ENCODE measurements at places on chromosomes 2 and 18. TPM values are rescaled to one million over a fixed set of nuclear protein-coding genes. Genes with fewer than 3 reads are reported as not detected.

Gene PXDN
- not detected for total RNA-seq

Gene SOWAHC
- 1.5 TPM for total RNA-seq

Gene DPYSL5
- total RNA-seq = not detected

Gene TYMS
- not detected for total RNA-seq

Gene SULT1C3
- total RNA-seq = not detected

Gene PLA2R1
- not detected for total RNA-seq

DNA sequence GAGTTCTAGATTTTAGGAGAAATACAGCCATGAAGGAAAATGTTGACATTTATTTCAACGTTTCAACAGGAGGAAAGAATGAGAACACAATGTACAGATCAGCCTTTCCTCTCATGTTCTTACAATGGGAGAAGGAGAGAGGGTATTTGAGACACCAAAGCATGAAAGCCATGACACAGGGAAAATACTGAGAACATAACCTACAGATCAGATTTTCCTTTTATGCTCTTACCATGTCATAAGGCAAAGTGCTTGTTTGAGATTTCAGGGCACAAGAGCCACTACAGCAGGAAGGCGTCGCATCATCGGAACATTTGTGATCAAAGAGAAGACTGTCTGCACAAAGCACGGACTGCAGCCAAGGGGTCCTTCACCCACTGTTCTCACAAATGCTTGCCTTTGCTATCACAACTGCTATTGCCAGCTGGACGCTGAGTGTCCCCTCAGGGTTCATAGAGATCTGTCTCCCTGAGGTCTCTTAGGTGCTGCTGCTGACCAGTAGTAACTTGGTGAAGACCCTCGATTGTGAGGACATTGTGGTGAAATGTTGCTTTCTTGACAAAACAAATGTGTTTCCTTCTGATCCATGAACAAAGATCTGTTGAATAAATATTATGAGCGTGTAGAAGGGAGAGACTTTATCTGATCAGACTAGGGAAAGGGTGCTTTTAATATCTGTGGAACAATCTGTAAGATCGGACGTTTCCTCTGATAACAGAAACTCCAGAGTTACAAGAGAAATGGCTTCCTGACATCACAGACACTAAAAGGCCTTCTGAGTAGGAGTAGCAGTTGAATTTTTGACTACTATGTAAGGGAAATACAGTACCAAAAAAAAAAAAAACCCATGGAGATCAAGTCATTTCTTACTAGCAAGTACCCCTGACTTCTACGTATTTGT is 6.4 kb upstream of the IL1RL1 start:
- no peak overlapping the region for H3K27ac ChIP-seq
- no peak overlapping the region for H3K4me3 ChIP-seq
- no peaks in the 10 kb centered on the region for H3K27me3 ChIP-seq
- H3K36me3 ChIP-seq = no peaks in the 10 kb centered on the region

DNA sequence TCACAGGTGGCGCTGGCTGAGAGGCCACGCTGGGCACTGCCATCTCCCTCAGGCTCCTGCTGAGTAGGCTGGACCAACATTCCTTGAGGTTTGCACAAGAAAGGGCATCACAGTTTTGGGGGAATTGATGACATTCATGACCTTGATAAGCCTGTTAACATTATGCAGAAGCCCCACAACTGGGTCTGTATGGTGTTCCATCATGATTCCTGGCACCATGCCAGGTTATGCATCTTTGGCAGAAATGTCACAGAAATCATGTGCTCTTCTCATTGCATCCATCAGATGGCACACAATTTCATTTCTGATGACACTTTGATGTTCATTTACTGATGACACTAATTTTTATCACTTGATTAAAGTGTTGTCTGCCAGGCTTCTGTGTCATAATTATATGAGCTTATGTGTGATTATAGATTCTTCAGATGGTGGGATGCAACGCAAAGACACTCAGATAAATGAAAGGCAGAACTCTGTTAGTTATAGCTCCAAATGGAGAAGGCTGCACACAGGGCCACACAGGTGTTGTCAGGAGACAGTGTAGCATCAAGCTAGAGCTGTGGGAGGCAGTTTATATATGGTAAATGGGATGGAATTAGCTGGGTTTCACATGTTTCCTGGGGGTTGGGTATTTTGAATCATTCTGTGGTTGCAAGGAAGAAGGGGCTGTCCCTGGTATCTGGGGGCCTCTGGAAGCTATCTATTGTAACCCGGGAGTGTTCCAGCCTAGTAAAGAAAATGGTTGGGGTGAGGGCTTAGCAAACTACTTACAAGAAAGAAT is 191.3 kb downstream of the SLC39A10 start:
- no peak overlapping the region for H3K4me3 ChIP-seq
- no peaks in the 10 kb centered on the region for H3K4me1 ChIP-seq
- no peak for DNase-seq
- H3K27ac ChIP-seq = no peak overlapping the region

- no peaks in the 10 kb centered on the region for H3K4me1 ChIP-seq
- H3K36me3 ChIP-seq = no peaks in the 10 kb centered on the region
- H3K27me3 ChIP-seq = no peaks in the 10 kb centered on the region
- DNase-seq = no peak
- no peak overlapping the region for H3K4me3 ChIP-seq
- no peak overlapping the region for H3K27ac ChIP-seq
Measured at GRCh38 chr18:5710235-5710634, 166.4 kb upstream of the EPB41L3 start.

- no peaks in the 10 kb centered on the region for H3K4me1 ChIP-seq
- H3K4me3 ChIP-seq = no peak overlapping the region
- no peaks in the 10 kb centered on the region for H3K27me3 ChIP-seq
- no peak overlapping the region for H3K27ac ChIP-seq
- no peak for DNase-seq
Measured at GRCh38 chr18:79881695-79882094, 69.8 kb downstream of the SLC66A2 start.

DNA sequence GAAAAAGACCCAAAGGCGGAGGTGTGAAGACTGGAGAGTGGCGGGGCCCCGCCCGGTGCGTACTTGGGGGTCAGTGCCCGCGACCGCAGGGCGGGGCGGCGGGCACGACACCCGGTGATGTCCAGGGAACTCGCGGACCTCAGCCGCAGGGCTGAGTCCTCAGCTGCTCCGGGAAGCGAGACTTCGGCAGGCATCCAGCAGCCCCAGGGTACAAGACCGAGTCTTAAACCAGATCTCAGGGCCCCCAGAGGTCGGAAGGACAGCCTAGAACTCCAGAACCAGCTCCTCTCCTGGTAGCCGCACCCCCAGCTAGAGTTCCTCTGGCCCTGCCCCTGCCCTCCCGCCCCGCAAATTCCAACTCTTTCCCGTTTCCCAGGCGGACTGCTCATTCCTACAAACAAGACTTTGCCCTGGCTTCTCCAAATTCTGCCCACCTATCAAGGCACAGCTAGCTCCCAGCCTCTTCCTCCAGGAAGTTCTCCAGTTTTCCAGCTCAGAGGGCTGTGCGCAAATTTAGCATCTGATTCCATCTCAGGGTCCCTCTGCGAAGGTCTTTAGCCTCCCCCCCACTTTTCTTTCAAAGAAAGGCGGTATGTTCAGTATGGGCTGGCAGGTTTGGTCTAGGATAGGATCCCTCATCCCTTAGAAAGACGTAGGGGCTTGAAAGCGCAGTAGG is 26.0 kb upstream of the NOTO start:
- H3K4me3 ChIP-seq = no peak overlapping the region
- no peaks in the 10 kb centered on the region for H3K36me3 ChIP-seq
- peaks cover 23% of the 10 kb centered on the region for H3K4me1 ChIP-seq

DNA sequence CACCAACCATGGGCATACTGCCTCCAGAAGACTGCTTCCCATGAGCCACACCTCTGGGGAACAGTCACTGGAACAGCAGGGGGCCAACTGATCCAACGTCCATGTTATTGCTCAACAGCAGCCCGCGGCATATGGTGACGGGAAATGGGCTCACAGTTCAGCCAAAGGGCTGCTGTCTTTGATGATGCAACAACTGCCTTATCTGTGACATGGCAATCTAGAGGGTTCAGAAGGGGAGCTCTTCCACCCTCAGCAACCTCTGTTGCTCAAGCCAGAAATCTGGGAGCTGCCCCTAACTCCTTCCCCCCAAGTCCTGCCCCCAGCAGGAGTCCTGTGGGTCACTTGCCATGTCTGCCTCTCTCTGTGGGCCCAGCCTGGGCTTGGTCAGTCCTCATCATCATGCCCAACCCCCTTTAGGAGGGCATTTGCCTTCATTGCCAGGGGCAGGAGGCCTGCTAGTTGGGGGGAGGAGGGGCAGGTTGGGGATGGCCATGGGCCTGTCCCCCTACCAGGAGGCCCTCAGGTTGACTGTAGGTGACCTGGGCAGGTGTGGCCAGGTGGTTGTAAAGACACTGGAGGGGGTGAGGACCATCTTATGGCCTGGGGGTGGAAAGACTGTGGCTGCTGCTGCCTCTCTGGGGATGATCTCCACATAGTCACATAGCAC is 212.9 kb downstream of the CYP26B1 start:
- no peaks in the 10 kb centered on the region for H3K4me1 ChIP-seq
- H3K27ac ChIP-seq = no peak overlapping the region
- no peak for DNase-seq
- H3K4me3 ChIP-seq = no peak overlapping the region
- H3K27me3 ChIP-seq = no peaks in the 10 kb centered on the region

- DNase-seq = no peak
- H3K27me3 ChIP-seq = no peaks in the 10 kb centered on the region
- H3K36me3 ChIP-seq = no peaks in the 10 kb centered on the region
- H3K27ac ChIP-seq = no peak overlapping the region
- no peak overlapping the region for H3K4me3 ChIP-seq
Measured at GRCh38 chr2:98909317-98910211, 26.5 kb downstream of the CRACDL start.

GRCh38 chr2:101361121-101361520 is 26.2 kb downstream of the CREG2 start:
- H3K27me3 ChIP-seq = no peaks in the 10 kb centered on the region
- no peak overlapping the region for H3K4me3 ChIP-seq
- peaks cover 33% of the 10 kb centered on the region for H3K4me1 ChIP-seq
- DNase-seq = no peak

Measured in CD4-positive, alpha-beta memory T cell (primary cell).